ENCODE measurements at places on chromosomes 5 and 9.

- DNase-seq = no peak
These were observed 82.3 kb upstream of the AGXT2 start for GRCh38 chr5:35129921-35130485.

DNA sequence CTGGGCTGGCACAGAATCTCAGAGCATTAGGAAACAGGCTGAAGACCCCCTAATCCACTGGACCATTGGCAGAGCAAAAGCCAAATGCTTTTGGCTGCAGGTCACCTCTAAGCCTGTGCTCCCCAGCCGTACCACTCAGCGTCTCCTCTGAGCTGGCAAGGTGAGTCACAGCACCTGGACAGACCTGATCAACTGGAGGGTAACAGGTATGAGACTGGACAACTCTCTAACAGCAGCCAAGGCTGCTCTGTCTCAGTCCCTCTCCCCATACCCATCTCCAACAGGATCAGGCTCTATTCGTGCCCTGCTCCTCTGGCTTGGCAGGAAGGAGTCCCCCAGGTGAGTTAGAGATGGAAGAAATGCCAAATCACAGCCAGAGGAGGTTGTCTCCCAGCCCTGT, 4.7 kb downstream of the GOLGA2 start:
- no peak for DNase-seq

GRCh38 chr9:82513976-82514735, 525.6 kb downstream of the SPATA31D1 start:
- no peak for DNase-seq

- DNase-seq = no peak
These were observed 1077.9 kb upstream of the C9orf72 start for GRCh38 chr9:28651050-28651722.

DNA sequence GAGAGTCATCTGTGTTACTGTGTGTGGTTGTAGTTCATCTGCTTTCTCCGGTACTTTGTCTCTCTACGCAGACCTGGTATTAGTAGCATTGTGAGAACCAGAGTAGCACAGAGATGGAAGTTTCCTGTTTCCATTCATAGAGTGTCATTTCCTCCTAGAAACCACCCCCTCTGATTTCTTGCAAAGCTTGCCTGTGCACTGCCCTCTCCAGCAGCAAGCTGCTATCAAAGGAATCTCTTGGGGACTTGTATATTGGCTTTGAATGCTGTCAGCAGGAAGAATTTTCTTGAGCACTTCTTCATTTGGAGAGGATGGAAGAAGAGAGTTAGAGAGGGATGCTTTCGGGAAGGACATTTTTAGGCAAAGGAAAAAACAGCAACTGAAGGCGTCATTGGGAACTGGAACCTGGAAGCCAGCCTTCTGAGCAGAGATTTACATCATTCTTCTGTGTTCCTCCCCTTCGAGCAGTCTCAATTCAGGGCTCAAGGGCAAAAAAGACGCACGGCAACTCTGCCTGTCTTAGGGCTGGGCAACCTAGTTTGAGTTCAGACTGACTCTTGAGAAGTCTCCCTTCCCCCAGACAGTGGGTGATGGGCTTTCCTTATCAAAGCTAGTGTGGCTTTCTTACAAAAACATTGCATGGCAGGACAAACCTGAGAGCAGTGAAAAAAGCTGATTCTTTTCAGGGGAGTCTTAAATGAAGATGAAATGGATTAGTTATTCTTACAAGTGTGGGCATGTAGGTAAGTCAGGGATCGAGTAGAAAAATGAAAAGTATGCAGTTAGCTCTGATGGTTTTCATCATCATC, 226.3 kb downstream of the AOPEP start:
- DNase-seq = no peak

GRCh38 chr9:6195714-6196360, 19.8 kb upstream of the IL33 start:
- DNase-seq = no peak

- DNase-seq = no peak
These were observed 65.2 kb upstream of the SLC25A51 start for GRCh38 chr9:37969130-37969529.

DNA sequence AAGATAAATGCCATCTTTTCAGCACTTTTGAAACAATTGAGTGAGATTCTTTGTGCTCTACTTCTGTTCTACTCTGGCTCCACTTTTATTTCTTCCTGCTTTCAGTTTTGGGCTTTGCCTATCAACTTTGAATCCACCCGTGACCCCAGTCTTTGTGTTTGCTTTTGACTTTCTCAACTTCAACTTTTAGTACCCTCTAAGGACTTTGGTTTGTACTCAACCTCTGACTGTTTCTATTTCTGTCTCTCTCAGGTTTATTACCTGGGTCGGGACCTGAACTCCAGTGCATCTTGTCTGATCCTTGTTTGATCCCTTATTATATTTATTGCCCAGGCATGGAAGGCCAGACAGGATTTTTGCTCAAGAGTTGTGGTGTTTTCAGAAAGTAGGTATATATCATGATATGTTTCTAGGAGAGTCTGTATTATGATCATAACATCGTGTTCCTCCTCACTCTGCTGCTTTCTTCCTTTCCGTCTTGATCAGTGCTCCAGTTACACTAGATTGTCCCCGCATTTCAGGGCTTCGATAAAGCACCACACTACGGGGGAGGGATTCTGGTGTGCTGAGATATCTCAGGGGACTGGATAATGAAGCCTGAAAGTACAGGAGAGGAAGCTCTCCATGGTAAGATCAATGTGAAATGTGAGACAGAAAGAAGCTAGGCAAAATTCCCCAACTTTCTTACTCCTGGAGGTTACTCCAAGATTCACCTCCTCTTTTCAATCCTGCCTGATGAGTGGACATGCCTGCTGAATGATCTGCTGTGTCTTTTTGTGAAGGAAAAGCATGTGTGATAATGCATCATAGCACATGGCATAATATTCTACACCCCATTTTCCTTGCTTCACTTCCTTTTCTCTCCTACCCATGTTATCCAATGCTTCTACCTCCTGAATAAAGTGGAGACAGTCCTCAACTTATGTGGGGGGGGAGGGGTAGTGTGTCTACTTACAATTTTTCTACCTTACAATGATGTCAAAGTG, 155.5 kb upstream of the GRIN3A start:
- DNase-seq = no peak

DNA sequence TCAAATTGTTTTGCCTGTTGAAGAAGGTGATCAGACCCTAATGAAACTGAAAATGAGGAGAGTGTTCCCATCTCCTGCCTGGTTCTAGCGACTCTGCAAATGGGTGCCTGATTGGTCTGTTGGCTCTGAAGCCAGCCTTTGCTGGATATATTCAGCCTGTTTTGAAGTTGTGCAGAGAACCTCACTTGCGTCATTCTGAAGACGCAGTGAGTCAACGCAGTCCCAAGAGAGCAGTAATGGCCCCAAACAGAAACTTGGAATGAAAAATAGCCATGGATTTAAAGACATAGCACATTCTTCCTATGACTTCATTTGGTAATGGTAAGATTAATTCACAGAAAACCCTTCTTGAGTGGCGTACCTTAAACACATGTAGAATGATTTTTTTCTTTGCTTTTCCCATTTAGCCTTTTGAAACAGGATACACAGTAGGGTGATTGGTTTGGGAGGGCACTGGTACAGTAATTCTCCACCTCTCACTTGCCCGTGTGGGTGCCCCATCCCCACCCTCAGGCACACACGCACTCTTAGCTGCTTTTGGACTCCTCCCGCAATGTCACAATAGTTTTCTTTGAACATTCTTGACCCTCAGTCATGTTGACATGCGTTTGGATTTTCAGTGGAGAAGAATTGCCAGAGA, 54.1 kb upstream of the ABL1 start:
- DNase-seq = no peak

- DNase-seq = no peak
These were observed 97.1 kb upstream of the APC start for GRCh38 chr5:112640546-112640945.

DNA sequence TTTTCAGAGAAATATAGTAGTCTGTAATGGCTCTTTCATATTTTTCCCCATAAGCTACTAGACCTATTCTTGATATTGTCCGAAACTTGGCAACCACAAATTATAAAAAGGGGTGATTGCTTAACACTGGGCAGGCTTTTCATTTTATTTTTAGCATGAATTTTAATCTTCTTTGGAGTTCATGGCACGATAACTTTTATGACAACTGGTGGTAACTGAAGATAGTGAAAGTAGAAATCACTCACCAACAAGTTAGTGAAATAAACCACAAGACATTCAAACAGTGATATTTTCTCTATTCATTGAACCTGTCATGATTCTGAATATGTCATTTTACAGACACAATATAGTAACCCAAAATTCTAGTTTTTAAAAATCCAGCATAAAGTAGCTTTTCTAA, 213.9 kb downstream of the PRDM9 start:
- no peak for DNase-seq

- no peak for DNase-seq
These were observed 22.3 kb downstream of the PDE8B start for GRCh38 chr5:77232574-77233358.

GRCh38 chr5:34854459-34855174, 15.7 kb downstream of the TTC23L start:
- no peak for DNase-seq

DNA sequence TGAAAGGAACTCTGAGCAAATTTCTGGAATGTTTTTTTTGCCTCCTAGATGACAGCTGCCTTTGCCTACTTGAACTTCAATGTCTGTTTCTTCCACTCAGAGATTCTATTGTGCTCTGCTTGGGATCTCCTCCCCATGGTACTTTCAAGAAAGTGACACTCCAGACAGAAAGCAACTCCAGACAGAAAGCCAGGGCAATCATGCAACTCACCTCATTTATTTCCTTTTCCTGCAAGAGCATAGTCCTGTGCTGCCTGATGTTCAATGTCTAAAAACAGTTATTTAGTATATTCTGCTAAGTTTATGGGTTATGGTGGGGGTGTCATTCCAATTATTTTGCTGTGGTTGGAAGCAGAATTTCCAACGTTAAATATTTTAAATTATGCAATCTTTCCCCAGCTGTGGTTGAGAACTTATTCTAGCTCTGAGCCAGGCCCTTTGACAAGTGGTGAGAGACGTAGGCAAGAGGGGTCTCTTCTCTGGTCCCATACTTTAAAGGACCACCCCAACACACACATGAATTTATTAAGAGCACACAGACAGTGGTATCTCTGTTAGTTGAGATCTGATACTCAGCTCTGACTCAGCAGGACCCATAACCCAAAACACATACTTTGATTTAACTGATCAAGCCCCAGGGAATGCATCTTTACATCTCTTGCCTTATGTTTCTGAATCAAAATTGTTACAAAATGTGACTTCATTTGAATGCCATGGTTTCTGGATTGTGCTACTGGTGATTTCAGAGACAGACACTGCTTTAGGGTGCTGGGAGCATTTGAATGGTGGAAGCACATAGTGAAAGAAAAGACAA, 39.5 kb upstream of the MAMDC2 start:
- no peak for DNase-seq

GRCh38 chr5:112293587-112293986, 125.5 kb downstream of the EPB41L4A start:
- DNase-seq = no peak

GRCh38 chr5:1177826-1178528, 23.4 kb upstream of the SLC6A19 start:
- no peak for DNase-seq

DNA sequence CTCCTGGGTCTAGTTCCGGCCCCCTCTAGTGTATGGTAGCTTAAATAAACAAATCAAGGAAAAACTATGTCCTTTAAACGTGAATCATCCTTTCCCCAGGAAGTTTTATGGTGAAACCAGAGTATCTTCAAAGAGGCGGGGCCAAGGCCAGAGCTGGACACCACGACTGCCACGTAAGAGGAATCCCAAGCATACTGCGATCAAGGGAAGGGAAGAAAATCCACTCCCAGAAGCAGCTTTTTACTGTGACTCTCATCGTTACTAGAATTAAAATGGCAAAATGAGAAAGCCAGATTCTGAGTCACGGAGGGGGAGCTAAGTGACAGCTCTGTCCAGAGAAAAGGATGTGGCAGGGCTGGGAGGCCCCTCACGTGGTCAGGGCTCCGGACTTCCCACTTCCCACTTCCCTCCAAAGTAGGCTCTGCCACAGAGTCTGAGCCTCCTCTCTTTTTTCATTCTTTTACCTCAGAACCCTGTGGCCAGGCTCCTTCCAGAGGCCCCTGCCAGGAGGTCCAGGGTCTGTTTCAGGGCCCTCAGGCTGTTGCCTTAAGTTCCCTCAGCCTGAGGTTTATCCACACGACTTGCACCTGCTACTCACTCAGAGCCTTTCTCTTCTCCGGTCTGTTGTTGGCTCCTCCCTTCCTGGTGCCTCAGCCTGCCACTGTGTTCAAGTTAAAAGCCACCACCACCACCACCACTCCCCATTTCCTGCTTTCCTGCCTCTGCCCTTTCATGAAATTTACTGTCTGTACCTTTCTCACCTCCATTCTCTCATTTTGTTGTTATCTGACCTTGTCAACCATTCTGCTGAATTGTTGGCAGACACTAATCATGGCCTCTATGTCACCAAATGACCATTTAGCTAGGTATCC, 1.4 kb upstream of the GLRX start:
- DNase-seq = no peak

DNA sequence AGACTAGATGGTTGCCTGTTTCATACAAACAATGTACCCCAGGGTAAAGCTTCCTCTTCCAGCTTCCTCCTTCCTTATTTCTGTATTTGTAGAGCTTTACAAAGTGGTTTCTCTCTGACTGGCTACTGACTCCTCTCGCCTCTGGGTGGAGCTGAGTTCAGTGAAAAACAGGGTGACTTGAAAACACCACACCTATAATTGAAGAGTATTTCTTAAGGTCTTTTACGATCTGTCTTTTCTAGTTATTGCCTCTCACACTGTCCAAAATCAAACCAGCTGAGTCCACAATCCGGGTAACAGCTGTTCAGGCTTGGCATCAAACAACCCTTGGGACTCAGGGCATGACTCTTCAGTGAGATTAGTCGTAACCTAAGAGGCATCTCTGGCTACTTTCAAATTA, 200.4 kb downstream of the ARRDC3 start:
- no peak for DNase-seq

DNA sequence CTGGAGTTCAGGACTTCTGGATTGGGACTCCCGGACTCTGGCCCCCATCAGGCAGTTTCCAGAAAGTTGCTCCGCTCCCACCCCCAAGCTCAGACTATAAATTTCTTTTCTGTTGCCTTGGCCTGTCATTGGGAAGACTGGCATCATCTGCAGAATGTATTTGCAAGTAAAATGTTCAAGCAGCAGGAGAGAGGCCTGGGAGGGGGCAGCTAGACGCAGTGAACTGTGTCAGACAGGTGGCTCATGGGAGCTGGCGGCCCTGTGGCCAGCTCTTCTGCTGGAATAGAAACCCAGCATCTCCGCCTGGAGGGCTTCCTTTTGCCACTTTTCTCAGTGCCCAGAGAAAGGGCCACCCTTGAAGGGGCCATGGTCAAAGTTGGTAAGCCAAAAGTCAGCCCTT, 16.0 kb downstream of the INSYN2B start:
- no peak for DNase-seq

- no peak for DNase-seq
These were observed 115.3 kb downstream of the SLIT3 start for GRCh38 chr5:169185626-169186025.

GRCh38 chr5:137395011-137395755, 103.9 kb downstream of the SPOCK1 start:
- DNase-seq = no peak

- no peak for DNase-seq
These were observed 101.2 kb downstream of the MSX2 start for GRCh38 chr5:174825587-174825986.

- no peak for DNase-seq
These were observed 77.4 kb upstream of the DMRT1 start for GRCh38 chr9:764105-764524.

GRCh38 chr5:55437859-55438206, 96.9 kb downstream of the PLPP1 start:
- DNase-seq = no peak

Data from activated gamma-delta T cell treated with anti-CD3 and anti-CD28 coated beads, Interleukin-2, amount 50 U/mL, for 16 hours (primary cell).